Glomerular endothelial cell (primary cell): ENCODE measurements at places on chromosomes 2 and 18. TPM values are rescaled to one million over a fixed set of nuclear protein-coding genes. Genes with fewer than 3 reads are reported as not detected.

Gene RNU2-63P
- not detected in 2 replicates for total RNA-seq

Gene SRD5A2
- not detected in 2 replicates for total RNA-seq

Gene SPATA3
- total RNA-seq = not detected in 2 replicates

Gene UCN
- 1.4 TPM in 1 of 2 replicates, not detected in the other for total RNA-seq

Gene PRSS56
- total RNA-seq = not detected in 2 replicates

Gene BOLL
- not detected in 2 replicates for total RNA-seq

Gene EMX1
- total RNA-seq = not detected in 2 replicates

Gene CPS1
- 0.34 and 0.53 TPM in 2 replicates for total RNA-seq

Gene SERPINB5
- not detected in 2 replicates for total RNA-seq

Gene PFN4
- total RNA-seq = 2.7 TPM in 1 of 2 replicates, not detected in the other

Gene GTF3C2
- total RNA-seq = 41.4 and 43.8 TPM in 2 replicates

Gene ADRA2B
- not detected in 2 replicates for total RNA-seq

Gene CAVIN2
- total RNA-seq = 240 and 291 TPM in 2 replicates

Gene UGT1A9
- total RNA-seq = not detected in 2 replicates

Gene CHRNG
- total RNA-seq = not detected in 2 replicates

Gene SLC4A5
- total RNA-seq = 0.10 and 0.18 TPM in 2 replicates

Gene AP1S3
- total RNA-seq = 5.9 and 6.7 TPM in 2 replicates

Gene TTC31
- 14.1 and 37.5 TPM in 2 replicates for total RNA-seq

Gene SDC1
- total RNA-seq = 7.4 and 17.5 TPM in 2 replicates

Gene NTSR2
- not detected in 2 replicates for total RNA-seq

Gene POU3F3
- 0.35 and 1.1 TPM in 2 replicates for total RNA-seq

Gene ASXL3
- 0.19 and 0.47 TPM in 2 replicates for total RNA-seq

Gene DSC2
- total RNA-seq = 0.64 and 1.8 TPM in 2 replicates

Gene SEMA4F
- 8.1 and 11.3 TPM in 2 replicates for total RNA-seq

Gene RHOB
- total RNA-seq = 360 and 1,321 TPM in 2 replicates

Gene ANKRD30BL
- not detected in 2 replicates for total RNA-seq

Gene RTKN
- 11.2 and 14.5 TPM in 2 replicates for total RNA-seq

Gene CERS6
- total RNA-seq = 11.3 and 13.5 TPM in 2 replicates

Gene APCDD1
- 0.10 and 0.12 TPM in 2 replicates for total RNA-seq
